GM23338 (cell line): ENCODE measurements at places on chromosomes 5 and 9. TPM values are rescaled to one million over a fixed set of nuclear protein-coding genes. Genes with fewer than 3 reads are reported as not detected.

PCDHGA3 gene
- total RNA-seq, result 0.90 and 1.2 TPM in 2 replicates

SKP1 gene
- 244 and 366 TPM in 2 replicates for total RNA-seq

RNF20 gene
- 31.0 and 36.2 TPM in 2 replicates for total RNA-seq

IFNK gene
- not detected in 2 replicates for total RNA-seq

ITGA1 gene
- total RNA-seq, result 4.9 and 12.0 TPM in 2 replicates

FAM53C gene
- 45.0 and 49.9 TPM in 2 replicates for total RNA-seq

RABGAP1 gene
- total RNA-seq, result 33.9 and 34.0 TPM in 2 replicates

QRFP gene
- total RNA-seq, result not detected in 2 replicates

NUP214 gene
- total RNA-seq, result 33.3 and 57.0 TPM in 2 replicates

SETD9 gene
- total RNA-seq, result 13.1 and 19.3 TPM in 2 replicates

SLC4A9 gene
- 0.08 TPM in 1 of 2 replicates, not detected in the other for total RNA-seq

TMEM252 gene
- total RNA-seq, result not detected in 2 replicates

DNA sequence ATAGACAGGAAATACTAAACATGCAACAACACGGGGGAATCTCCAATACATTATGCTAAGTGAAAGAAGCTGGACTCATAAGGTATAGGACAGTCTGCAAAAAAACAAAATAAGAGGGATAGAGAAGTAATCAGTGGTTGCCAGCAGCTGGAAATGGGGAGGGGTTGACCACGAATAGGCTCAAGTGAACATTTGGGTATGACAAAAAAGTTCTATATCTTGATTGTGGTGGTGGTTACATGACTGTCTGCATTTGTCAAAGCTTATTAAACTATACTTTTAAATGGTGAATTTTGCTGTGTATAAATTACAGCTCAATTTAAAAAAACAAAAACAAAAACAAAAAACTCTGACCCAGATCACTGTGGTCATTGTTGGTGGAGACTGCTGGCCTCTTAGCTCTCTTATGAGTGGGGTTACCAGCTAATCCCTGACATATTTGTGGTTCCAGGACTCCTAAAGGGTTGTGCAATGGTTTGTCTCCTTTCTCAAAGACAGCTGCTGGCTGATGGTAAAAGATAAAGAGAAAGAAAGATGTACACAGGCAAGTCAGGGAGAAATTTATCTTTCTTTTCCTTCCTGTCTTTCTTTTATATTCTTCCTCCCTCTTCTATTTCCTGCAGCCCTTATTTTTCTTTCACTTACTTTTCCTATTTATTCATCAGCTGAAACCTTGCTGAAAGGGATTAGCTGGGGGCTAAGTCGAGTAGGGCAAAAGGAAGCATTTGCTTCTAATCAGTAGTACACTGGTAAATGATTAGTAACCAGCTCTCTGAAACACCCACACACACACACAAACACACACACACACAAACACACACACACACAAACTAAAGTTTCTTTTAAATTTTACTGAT, 42.6 kb upstream of the APC start:
- DNase-seq, result no peak

DNA sequence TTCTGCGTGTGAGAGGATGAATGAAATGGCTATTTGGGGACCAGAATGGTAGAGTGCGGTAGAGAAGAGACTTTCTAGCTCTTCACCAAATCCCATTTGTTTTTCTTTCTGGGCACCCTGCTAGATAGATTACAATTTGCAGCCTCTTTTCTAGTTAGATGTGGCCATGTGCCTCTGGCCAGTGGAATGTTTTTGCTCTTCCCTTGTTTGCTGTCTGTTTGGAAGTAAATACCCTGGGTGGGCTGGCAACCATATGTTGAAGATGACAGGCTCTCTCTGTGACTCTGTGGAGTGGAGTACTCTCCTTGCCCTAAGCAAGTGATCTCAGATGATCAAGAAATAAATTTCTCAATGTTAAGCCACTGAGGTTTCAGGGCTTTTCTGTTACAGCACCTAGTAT, 12.9 kb downstream of the GNG10 start:
- no peak for DNase-seq

DNA sequence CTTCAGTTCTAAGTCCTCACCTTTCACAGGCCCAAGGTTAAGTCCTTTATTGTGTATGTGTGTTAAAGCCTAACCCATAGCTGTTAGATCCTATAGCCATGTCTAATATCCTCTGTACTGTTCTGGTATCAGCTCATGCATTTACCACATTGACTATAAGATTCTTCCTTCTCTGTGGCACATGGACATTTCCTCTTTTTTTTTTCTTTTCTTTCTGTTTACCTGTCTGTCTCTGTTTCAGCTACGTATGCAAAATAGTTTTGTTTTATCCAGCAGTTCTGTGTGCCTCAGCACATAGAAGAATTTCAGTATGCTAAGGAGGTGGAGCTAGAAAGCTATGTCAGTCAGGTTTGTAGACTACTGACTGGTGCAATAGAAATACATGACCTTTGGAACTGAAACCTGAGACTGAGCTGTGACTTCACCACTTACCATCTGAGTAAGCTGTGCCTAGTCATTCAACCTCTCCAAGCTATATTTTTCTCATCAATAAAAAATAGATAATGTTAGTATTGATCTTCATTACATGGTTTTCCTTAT, 155.6 kb upstream of the VLDLR start:
- peak; percentile 33 for DNase-seq

- DNase-seq, result peak; percentile 87
These were observed 341.1 kb downstream of the ASTN2 start for GRCh38 chr9:117073539-117074341.

GRCh38 chr5:100424017-100424416, 111.2 kb upstream of the FAM174A start:
- DNase-seq, result no peak

GRCh38 chr5:134099288-134099872, 15.1 kb upstream of the TCF7 start:
- no peak for DNase-seq

- no peak for DNase-seq
These were observed 11.7 kb downstream of the KCNV2 start for GRCh38 chr9:2729003-2729402.

GRCh38 chr9:125293134-125293533, 31.5 kb downstream of the GAPVD1 start:
- no peak for DNase-seq

DNA sequence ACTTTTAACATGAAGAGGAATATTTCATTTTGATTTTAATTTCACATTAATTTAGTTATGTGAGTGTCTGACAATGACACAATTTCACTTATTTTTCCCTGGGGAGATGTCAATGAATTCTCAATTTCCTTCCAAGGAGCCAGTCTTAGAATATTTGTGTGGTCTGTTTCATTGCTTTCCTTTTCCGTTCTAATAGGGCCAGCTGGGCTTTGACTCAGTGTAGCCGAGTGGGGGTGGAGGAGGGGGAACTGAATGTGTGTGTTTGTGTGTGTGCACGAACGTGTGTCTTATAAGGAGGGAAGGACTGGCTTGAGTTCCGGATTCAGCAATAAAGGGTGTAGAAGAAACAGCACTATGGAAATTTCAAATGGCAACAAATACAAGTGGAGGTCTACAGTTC, 100.0 kb downstream of the BASP1 start:
- no peak for DNase-seq

DNA sequence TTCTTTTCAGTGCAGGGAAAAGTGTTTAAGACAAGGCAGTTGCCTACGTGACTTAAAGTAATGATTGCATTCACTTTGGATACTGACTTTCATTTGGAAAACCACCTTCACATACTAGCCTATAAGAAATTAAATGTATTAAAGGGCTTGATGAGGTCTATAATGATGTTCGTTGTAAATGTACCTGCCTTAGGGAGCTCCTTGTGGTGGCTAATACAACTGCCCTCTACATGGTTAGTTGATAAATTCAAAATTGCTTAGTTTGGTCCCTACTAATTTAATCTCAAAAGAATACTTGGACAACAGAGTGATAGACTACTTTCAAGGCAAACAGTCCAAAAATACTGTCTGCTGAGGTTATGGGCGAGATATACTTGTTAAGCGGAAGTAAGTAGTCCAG, 3.8 kb downstream of the VLDLR start:
- DNase-seq, result no peak

DNA sequence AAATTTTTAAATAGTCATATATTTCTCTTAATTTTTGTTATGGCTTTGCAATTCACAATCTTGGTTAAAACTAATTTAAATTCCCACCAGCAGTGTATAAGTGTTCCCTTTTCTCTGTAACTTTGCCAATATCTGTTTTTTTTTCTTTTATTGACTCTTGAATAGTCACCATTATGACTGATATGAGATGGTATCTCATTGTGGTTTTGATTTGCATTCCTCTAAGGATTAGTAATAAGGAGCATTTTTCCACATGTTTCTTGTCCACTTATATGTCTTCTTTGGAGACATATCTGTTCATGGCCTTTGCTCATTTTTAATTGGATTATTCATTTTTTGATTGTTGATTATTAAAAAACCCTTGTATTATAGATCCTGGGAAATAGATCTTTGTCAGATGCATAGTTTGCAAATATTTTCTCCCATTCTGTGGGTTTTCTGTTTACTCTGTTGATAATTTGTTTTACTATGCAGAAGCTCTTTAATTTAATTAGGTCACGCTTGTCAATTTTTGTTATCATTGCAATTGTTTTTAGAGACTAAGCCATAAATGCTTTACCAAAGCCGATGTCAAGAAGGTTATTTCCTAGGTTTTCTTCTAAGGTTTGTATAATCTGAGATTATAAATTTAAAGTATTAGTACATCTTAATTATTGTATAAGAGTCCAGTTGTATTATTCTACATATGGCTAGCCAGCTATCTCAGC, 610.9 kb downstream of the CHSY3 start:
- DNase-seq, result no peak

DNA sequence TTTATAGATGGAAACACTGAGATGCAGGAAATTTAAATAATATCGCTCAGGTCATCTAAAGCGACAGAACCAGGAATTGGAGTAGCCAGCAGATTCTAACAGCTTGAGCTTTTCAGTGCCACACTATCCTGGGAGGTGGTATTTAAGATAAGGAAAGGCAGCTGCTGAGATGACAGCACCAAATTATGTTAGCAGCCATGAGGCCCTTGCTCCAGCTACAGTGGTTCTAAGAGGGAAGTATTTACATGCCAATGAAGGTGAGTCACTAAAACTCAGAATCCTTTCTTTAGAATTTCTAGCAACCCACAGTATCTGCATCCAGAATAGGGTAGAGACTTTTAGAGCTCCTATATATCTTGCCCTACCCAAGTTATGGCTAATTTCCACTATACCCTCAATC, 127.0 kb upstream of the VLDLR start:
- DNase-seq, result peak; percentile 53

DNA sequence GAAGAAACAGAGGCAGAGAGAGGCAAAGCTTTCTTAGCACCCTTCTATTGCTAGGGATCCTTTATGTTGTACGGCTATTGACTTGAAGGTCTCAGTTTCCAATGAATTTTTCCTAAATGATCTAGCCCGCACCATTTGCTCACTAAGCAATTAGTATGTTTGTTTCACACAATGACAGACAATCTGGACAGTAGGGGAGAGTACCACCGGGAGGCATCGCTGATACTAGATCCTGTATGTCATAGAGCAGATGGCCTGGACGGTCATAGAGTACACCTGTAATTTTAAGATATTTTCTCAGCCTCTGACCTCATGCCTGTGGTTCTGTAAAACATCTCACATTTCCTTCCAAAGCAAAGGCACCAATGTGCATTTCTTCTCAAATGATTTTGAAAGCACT, 194.3 kb downstream of the TLE4 start:
- DNase-seq, result no peak

DNA sequence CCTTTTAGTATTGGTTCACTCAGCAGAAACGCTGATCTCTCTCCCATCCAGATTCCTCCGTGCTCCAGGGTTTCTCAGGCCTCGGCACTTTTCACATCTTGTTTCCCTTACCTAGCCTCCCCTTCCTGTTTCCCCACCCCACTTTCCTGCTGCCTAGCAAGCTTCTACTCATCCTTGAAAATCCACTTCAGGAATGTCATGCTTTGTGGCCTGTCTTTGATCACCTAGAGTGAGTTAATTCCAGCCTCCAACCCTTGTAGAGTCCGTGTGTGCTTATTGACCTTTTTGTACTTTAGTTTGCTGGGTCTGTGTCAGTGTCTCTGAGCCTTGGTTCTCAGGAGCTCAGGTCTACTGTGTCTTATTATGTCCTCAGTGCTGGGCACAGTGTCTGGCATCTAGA, 116.6 kb downstream of the AOPEP start:
- peak; percentile 54 for DNase-seq

- DNase-seq, result no peak
These were observed 975 bp downstream of the AGXT2 start for GRCh38 chr5:35046774-35047173.

- DNase-seq, result no peak
These were observed 51.5 kb downstream of the FGF1 start for GRCh38 chr5:142634216-142635011.

DNA sequence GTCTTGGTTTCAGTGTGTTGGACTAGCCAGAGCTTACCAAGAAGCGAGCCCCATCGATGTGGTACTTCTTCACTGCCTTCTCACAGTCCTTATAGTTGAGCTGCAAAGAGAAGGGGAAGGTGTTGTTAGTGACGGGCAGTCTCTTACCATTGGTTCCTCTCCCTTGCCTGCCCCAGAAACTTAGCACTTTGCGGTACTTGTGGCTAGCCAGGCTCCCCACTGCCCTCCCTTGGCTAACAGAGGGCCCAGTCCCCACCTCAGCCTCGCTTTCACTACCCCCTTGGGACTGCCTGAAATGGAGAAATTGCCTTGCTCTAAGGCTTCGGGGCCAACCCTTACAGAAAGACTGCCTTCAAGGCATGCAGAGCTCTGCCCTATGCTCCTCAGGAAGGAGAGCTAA, 4.3 kb downstream of the LCP2 start:
- DNase-seq, result no peak

DNA sequence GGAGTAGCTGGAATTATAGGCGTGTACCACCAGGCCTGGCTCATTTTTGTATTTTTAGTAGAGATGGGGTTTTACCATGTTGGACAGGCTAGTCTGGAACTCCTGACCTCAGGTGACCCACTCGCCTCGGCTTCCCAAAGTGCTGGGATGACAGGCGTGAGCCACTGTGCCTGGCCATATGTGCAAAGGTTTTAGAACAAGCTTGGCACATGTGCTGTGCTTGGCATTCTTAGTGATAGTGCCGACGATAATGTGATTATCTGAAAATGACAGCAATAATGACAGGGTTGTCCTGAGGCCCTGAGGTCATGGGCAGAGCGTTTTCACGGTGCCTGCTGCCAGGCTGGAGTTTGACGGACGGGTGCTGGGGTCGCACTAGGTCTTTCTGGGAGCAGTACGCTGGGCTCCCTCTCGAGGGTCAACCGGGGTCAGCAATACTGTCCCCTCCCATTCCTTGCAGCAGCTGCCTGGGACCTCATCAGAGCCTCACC, 42.6 kb downstream of the HMCN2 start:
- DNase-seq, result no peak

GRCh38 chr5:146427619-146427997, 19.5 kb upstream of the TCERG1 start:
- DNase-seq, result no peak

DNA sequence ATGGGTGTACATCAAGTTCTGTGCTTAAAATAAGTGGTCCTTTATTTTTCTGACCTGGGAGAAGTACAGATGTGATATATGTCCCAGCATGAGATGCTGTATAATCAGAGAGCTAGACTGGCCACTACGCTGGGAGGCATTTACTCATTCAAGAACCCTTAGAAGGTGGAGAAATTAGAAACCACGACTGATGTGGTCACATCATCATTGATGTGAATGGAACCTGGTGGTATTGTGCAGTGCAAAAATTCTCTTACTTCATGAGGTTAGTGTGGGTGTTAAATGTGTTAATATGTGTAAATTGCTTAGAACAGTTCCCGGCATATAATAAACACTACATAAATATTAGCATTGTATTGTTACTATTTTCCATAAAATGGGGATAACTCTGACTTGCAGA, 69.5 kb upstream of the CKMT2 start:
- DNase-seq, result no peak
